ENCODE measurements at places on chromosomes 11 and 22. TPM values are rescaled to one million over a fixed set of nuclear protein-coding genes. Genes with fewer than 3 reads are reported as not detected.
A peak's percentile ranks its signal among the peaks of the same experiment; 100 is the strongest.

DNA sequence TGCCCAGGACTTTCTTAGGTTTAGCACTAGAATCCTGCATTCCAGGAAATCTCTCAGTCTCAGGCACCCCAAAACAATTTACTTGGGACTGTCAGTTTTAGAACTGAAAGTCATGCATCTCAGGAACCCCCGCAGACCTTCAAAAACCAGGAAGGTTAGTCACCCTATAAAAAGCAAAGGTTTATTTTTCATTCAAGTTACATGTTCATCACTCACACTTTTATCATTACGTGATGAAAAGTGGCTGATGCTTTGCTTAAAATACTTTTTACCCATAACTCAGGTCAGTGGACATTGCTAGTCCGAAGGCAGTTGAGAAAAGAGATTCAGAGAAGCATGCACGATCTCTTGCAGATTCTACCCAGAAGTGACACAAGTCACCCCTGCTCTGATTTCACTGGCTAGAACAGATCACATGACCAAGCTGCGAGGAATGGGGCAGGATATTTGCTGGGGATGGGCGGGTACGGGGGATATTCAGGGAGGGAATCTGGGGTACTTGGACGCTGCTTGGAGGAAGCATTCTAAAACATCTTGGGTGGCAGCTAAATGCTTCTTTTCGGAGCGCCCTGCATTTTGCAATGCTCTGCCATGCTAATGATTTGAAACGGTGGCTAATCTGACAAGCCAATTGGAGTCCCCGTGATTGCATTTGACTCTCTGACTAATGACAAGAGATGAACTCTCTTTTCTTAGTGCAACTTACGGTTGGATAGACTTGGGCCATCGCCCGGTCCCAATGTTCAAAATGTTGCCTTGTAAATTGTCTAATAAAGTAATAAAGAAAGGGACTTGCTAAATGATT, 110.2 kb downstream of the MIAT start:
- no peaks in the 10 kb centered on the region for H3K4me1 ChIP-seq
- H3K4me3 ChIP-seq, result no peak overlapping the region
- no peak for DNase-seq
- H3K27me3 ChIP-seq, result no peaks in the 10 kb centered on the region

Gene EIF4G2
- 665 TPM for total RNA-seq

DNA sequence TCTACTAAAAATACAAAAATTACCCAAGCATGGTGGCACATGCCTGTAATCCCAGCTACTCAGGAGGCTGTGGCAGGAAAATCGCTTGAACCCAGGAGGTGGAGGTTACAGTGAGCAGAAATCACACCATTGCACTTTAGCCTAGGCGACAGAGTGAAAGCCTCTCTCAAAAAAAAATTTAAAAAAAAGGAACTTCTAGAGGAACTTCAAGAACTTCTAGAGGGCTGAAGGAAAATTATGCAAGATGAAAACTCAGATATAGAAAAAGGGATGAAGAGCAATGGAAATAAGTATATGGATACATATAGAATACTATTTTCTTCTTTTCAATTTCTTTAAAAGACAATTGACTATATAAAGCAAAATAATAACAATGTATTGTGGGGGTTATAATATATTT, 51.2 kb upstream of the PRR5 start:
- no peaks in the 10 kb centered on the region for H3K27me3 ChIP-seq
- H3K36me3 ChIP-seq, result no peaks in the 10 kb centered on the region
- H3K27ac ChIP-seq, result no peak overlapping the region

DNA sequence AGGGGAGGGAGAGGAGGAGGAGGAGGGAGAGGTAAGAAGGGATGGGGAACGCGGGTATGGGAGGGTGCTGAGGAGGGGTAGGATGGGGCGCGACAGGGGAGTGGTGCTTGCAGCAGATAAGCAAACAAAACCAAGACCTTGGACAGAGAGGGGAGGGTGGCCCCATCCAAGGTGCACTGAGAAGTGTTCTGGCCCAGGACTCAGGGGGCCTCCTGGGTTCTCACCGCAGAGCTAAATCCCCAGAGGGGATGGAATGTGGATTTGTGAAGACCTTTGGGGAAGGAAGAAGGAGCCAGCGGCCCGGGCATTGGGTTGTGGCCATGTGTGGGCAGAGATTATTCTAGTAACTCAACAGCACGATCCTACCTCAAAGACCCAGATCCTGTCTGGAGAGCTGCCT, 90.9 kb upstream of the LINC01488 start:
- no peak for DNase-seq
- no peak overlapping the region for H3K27ac ChIP-seq
- no peaks in the 10 kb centered on the region for H3K36me3 ChIP-seq
- H3K4me1 ChIP-seq, result no peaks in the 10 kb centered on the region

DNA sequence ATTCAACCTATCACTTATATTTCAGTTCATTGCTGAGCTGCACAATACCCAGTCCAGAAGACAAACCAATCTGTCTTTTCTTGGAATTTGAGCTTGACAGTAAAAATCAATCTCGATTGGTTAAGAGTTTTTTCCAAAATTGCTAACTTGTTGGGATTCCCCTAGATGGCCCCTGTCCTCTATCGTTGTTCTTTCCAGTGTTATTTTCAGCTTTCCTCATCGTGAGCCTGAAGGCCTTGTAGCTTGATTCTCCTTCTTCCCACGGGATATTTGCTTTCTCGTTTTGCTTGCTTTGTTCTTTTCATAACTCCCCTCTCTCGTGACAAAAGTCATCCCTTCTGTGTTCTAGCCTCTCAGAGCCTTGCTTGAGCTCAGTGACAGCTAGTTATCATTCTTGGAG, 3.1 kb downstream of the OR8B8 start:
- H3K27ac ChIP-seq, result no peak overlapping the region
- no peaks in the 10 kb centered on the region for H3K27me3 ChIP-seq
- H3K4me3 ChIP-seq, result no peak overlapping the region
- no peaks in the 10 kb centered on the region for H3K36me3 ChIP-seq
- DNase-seq, result no peak
- H3K4me1 ChIP-seq, result no peaks in the 10 kb centered on the region

- DNase-seq, result no peak
- H3K27ac ChIP-seq, result peak overlapping the region; percentile 57
- H3K36me3 ChIP-seq, result peaks cover 81% of the 10 kb centered on the region
- no peak overlapping the region for H3K4me3 ChIP-seq
Observed at GRCh38 chr11:16795146-16795545, 56.7 kb downstream of the C11orf58 start.

DNA sequence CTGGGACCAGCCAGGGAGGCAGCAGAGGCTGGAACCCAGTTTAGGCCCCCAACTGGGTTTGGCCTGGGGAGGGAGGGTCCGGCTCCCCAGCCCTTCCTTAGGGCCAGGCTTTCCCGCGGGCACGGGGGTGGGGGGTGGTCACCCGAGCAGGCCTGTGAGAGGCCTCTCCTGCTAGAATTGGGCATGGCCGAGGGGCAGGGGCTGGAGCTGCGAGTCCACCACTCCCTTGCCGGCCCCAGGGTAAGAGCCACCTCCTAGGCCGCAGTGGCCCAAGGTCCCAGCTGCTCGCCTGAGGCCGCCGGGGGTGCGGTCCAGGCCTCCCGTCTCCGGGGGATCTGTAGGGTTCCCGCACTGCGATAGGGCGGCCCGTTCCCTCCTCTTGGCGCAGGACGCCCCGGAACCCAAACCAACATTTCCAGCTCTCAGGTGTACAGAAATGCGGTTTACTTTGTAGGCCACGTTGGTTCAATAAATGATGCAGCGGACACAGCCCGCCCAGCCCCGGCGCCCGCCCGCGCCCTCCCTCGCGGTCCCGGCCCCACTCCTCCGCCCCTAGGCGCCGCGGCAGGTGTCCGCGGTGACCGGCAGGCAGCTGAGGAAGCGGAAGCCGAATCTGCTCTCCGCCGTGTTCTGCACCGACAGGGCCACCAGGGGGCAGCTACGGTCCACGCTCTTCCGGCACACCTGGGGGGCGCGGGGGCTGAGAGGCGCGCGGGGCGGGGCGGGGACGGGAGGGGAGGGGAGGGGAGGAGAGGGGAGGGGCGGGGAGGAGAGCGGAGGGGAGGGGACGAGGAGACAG, 5.9 kb downstream of the LMNTD2 start:
- peaks cover 31% of the 10 kb centered on the region for H3K4me1 ChIP-seq
- H3K36me3 ChIP-seq, result no peaks in the 10 kb centered on the region
- peaks cover 93% of the 10 kb centered on the region for H3K27me3 ChIP-seq
- H3K27ac ChIP-seq, result no peak overlapping the region

DNA sequence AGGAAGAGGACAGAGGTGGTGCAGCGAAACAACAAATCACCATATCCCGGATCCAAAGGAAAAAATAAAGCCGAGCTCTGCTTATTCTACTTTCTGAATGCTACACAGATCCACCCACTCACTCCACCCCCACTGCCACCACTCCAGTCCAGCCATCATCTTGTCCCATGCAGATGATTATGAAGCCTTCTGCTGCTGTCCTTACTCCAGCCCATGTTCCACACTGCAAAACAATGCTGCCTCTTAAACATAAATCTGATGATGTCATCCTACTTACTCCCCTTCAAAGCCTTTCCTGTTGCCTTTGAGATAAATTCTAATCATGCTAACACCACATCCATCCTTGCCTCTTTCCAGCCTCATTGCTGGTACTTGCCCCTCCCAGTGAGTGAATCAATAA, 6.5 kb upstream of the DRD2 start:
- no peak overlapping the region for H3K27ac ChIP-seq
- peaks cover under 1% of the 10 kb centered on the region for H3K27me3 ChIP-seq

- no peaks in the 10 kb centered on the region for H3K36me3 ChIP-seq
- H3K27ac ChIP-seq, result no peak overlapping the region
- H3K27me3 ChIP-seq, result no peaks in the 10 kb centered on the region
- H3K4me1 ChIP-seq, result peaks cover 31% of the 10 kb centered on the region
Observed at GRCh38 chr11:107844041-107844440, 14.5 kb downstream of the SLC35F2 start.

Gene HOATZ
- total RNA-seq, result not detected

Gene MAFF
- total RNA-seq, result 38.4 TPM

DNA sequence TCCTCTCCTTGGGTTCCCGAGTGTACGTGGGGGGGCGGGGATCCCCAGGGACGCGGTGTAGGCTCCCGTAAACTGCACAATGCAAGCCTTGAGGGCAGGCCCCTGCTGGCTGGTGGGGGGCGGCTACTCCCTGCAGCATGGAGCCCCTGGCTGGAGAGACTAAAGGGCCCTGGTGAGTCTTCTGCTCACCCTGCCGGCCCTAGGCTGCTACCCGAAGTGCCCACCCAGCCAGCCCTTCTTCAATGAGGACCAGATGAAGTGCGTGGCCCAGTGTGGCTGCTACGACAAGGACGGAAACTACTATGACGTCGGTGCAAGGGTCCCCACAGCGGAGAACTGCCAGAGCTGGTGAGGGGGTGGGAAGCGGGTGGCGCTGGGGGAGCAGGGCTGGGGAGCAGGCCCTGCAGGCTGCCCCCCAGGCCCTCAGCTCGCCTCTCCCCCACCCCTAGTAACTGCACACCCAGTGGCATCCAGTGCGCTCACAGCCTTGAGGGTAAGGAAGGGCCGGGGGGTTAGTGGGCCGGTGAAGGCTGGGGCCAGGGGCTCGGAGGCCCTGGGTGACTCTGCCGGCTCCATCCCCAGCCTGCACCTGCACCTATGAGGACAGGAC, 16.8 kb downstream of the MUC5B start:
- H3K36me3 ChIP-seq, result no peaks in the 10 kb centered on the region
- no peak overlapping the region for H3K27ac ChIP-seq
- H3K4me1 ChIP-seq, result no peaks in the 10 kb centered on the region
- no peak for DNase-seq

GRCh38 chr11:122598971-122599370, 56.6 kb upstream of the UBASH3B start:
- no peak overlapping the region for H3K27ac ChIP-seq
- no peaks in the 10 kb centered on the region for H3K4me1 ChIP-seq
- no peaks in the 10 kb centered on the region for H3K36me3 ChIP-seq
- H3K4me3 ChIP-seq, result no peak overlapping the region
- no peak for DNase-seq

DNA sequence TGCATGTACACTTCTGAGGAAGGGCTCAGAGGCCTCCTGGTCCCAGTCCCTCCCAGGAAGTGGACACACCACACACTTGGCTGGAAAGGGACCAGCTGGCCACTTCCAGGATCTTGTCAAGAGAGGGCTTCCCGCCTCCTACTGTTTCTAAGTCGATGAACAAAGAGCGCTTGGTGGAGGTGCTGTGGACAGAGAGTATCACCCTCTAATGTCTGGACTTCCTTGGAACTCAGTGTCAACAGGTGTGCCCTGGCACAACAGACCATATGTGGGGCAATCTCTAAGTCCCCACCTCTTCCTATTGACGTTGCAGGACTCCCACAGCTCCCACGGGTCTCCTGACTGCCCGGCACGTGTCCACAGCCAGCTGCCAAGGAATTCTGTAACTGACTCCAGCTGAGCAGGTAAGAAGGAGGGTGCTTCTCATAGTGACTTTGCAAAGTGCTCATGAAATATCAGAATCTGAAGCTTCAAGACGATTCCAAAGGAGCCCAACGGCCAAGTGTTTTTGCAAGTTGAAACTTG, 16.1 kb downstream of the POU2AF1 start:
- no peaks in the 10 kb centered on the region for H3K36me3 ChIP-seq
- peak overlapping the region; percentile 62 for H3K27ac ChIP-seq
- H3K4me1 ChIP-seq, result no peaks in the 10 kb centered on the region
- no peaks in the 10 kb centered on the region for H3K27me3 ChIP-seq
- no peak overlapping the region for H3K4me3 ChIP-seq
- no peak for DNase-seq

Gene PDGFD
- 1.6 TPM for total RNA-seq

- no peak overlapping the region for H3K27ac ChIP-seq
- H3K27me3 ChIP-seq, result no peaks in the 10 kb centered on the region
Observed at GRCh38 chr11:59178402-59178801, 6.5 kb downstream of the DTX4 start.

DNA sequence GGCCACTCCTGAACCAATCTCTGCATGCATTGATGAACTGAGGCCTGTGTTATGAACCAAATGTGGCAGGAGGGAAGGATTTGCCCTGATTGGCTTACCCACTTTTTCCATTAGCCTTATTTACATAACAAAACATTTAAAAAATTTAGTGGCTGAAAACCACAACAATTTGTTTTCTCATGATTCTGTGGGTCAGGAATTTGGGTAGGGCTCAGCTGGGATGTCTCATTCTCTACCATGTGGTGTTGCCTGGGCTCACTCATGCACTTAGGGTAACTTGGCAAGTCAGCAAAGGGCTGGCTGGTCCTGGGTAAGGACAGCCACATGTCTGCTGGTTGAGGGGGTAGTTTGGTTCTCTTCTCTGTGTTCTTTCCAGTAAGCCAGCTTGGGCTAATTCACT, 35.1 kb upstream of the CYP2R1 start:
- DNase-seq, result no peak
- no peaks in the 10 kb centered on the region for H3K4me1 ChIP-seq
- H3K4me3 ChIP-seq, result no peak overlapping the region
- H3K27ac ChIP-seq, result no peak overlapping the region

All from esophagus squamous epithelium (tissue), 5 donors.